Cortex of kidney (tissue), 1 donor: ENCODE measurements at places on chromosomes 5 and 9.

DNA sequence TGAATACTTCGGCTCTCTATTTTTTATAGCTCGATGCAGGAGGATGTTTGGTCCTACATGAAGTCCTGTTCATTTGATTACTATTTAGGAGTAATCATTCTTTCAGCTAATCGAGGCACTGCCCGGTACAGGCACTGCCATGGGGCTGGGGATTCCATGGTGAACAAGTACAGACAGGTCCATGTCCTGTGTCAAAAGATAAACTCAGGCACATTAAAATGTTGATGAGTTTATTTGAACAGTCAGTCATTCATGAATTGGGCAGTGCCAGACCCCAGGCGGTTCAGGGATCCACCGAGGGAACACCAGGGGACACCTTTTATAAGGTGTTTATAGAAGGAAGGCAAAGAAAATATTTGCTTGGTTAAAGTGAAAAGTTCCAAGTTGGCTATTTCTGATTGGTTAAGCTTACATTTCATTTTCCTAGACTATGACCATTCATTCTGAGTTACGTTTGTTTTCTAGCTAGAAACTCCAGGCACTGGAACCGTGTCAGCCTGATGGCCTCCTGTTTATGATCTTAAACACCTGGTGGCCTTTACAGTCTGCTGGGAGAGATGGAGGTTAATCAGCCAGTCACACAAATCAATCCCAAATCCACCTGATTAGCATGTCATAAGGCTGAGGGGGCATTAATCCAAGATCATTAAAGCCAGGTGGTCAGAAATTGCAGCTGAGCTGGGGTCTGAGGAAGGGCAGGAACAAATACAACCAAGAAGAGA lies 47.0 kb upstream of the TDRD7 start:
- no peak for DNase-seq

DNA sequence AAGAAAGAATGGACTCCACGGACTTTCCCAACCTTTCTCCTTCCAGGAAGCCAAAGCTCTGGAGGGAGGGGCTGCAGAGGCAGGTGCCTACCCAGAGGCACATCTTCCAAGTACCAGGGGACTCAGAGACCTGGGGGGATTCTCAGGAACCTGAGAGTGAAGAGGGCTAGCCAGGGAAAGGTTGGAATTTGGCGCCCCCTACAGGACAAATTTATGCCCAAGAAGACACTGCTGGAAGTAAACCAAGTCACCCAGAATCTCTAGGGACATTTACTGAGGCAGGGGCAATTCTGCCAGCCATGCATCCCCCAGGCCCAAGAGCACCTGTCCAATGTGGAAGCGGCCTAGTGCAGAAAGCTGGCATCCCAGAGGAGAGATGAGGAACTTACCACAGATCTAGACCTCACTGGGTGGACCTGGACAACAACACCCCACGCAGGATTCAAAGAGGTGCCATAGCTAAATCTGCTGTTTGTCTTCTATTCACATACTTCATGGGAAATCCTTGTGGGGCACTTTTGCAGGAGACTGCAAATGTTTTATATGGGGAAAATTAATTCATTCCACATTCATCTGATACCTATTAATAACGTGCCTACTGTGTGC lies 25.9 kb upstream of the IDNK start:
- no peak for DNase-seq

- no peak for DNase-seq
These were observed 22.0 kb downstream of the CETN3 start for GRCh38 chr5:90387508-90387907.

DNA sequence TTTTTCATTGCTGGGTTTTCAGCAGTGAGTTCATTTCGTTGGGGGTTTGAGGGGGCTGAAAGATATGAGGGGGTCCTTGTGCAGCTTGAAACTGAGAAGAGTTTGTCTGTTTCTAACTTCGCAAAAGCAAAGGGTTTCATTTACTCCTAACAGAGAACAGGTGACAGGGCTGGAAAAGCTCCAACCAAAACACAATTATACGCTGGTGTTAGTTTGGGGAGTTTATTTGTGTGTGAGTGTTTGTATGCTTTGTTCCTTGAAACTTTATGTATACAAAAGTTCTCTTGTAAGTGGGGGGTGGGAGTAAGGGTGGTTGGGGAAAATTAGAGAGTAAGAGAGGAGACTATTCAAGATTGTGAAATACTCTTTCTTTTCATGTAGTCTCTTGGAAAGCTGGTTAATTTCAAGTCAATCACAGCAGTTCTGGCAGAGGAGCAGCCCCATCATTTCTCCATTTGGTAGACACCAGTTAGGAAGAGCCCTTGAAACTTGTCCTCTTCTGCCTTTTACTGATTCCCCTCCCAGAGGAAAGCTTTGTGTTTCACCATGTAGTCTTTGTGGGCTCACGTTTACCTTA lies 881 bp downstream of the TNFAIP8 start:
- no peak for DNase-seq

DNA sequence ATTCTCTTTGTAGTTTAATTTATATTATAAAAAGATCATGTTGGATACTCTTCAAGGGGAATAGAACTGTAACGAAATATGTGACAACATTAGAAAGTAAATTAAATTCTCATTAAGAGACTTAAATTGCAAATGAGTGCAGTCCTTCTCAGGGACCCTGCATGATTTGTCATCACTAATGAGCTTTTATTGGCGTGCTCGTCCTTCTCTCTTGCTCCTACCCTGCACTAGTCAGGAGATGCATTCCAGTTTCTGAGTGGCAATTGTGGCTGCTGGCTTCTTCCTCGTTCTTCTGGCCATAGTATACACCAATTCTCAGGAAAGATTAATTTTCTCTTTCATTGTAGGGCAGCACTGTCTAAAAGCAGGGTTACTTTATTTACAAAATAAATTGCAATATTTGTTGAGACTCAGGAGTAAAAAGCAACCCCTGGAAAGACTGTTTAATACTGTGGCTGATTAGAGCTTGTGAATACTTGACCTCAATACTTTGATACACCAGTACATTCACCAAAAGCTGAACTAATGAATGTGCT lies 376.3 kb upstream of the CHD1 start:
- no peak for DNase-seq
